ENCODE measurements at places on chromosomes 4 and X. TPM values are rescaled to one million over a fixed set of nuclear protein-coding genes. Genes with fewer than 3 reads are reported as not detected.

The CPE gene
- 42.9 TPM for total RNA-seq

The OGT gene
- 51.7 TPM for total RNA-seq

The VGLL1 gene
- total RNA-seq: not detected

The BEND2 gene
- not detected for total RNA-seq

The HSFX4 gene
- total RNA-seq: not detected

The RNF150 gene
- total RNA-seq: 7.4 TPM

The FAM149A gene
- 5.6 TPM for total RNA-seq

The USP26 gene
- not detected for total RNA-seq

The RAB39B gene
- not detected for total RNA-seq

The MAGEA9B gene
- total RNA-seq: not detected
